Hypothalamus (tissue), 51 donors: ENCODE measurements at places on chromosomes 3 and 15.

DNA sequence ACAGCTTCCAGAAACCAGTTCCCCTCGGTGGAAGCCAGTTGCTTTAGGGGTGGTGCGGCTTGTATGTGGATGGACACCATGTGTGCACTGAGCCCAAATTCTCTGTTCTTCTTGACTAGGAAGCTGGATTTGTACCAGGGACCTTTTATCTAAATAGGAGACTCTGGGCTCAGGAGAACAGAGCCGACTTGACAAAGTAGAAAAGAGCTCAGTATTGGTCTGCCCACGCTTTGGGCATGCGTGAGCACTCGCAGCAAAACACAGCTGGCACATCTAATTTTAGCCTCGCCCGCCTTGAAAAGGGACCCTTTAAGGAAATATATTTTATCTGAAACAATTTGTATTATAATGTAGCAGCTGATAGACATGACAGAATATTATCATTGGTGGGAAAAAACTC lies 1.1 kb upstream of the RBMS3 start:
- DNase-seq, result no peak

GRCh38 chr15:101498717-101499480 lies 9.4 kb upstream of the PCSK6 start:
- DNase-seq, result no peak

GRCh38 chr15:98738689-98739401 lies 90.5 kb downstream of the IGF1R start:
- DNase-seq, result no peak

DNA sequence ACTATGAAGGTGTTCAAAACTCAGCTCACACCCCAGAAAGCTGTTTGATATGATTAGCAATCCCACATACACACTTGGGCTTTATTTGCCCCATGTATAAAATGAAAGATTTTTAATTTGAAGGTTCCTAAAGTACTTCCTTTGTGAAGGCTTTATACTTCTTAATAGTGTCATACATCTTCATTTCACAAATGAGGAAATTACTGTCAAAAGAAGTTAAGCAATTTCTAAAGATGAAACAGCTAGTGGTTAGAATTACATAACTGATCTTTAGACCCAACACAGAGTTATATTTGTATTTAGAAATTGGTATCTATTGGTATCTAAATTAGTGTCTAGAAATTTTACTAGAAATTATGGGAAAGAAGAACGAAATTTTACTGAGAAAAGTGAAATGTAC lies 7.1 kb downstream of the CD200R1 start:
- DNase-seq, result no peak

DNA sequence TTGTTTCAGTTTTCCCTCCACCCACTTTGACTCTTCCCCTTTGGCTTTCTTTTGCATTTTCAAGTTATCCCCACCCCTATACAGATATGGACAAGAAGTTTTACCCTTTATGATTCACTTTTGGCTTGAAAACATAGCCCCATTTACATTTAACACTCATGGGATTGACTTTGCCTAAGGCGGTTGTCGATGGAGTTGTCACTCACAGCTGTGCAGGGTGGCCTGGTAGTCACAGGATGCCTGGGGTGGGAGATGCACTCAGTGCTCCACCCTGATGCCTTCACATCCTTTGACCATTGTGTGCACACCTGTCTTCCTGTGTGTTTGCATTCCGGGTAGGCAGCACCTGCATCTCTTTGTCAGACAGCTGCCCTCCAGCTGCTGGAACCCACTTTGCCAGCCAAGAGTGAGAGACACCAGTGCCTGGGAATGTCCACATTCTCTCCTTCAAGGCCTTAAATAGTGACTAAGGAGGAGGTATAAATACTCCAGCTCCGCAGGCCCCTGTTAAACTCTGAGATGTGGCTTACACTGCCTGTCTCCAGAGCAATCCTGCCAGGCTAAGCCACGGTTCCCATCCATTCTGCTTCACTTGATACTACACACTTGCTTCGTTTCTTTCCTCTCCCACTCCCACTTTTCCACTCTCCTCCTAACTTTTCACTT lies 191.5 kb upstream of the SLC24A5 start:
- DNase-seq, result no peak

DNA sequence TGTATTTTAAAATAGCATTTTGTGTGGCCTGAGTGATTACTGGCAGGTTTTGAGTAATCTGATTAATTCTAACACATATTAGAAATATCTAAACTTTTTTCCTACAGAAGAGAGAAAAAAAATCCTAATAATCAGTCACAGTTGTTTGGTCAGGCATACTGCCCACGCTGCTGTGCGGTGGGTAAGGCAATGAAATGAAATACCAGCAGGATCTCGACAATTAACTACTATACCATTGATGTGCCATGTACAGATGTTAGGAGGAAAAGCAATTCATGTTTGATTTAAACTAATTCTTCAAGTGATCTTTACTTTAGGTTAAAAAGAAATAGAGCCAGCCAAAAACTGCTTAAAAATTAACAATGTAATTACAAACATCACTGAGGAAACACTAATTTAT lies 5.2 kb downstream of the GRAMD2A start:
- DNase-seq, result no peak

- no peak for DNase-seq
Observed at GRCh38 chr15:48381861-48382260, 50.6 kb downstream of the DUT start.

GRCh38 chr15:75090388-75090734 lies 67.0 kb downstream of the PPCDC start:
- DNase-seq, result no peak

DNA sequence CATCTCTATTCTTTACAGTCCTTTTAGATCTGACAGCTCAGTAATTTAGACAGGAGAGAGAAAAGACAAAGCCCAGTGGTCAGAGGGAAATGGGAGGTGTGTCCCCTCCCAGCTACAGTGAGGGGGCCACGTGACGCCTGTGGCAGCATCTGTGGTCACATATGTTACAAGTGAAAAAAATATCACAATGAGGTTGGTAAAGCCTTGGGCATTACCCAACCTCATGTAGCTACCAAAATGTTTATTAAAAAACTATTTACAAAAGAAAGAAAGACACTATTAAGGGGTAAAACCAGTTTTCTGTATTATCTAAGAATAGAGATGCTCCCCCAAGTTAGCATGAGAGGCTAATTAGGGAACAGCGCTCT lies 42.9 kb upstream of the PLCL2 start:
- peak; percentile 9 for DNase-seq

GRCh38 chr15:61393949-61394348 lies 164.8 kb upstream of the RORA start:
- no peak for DNase-seq

- no peak for DNase-seq
Observed at GRCh38 chr15:101505610-101506337, 16.3 kb upstream of the PCSK6 start.

DNA sequence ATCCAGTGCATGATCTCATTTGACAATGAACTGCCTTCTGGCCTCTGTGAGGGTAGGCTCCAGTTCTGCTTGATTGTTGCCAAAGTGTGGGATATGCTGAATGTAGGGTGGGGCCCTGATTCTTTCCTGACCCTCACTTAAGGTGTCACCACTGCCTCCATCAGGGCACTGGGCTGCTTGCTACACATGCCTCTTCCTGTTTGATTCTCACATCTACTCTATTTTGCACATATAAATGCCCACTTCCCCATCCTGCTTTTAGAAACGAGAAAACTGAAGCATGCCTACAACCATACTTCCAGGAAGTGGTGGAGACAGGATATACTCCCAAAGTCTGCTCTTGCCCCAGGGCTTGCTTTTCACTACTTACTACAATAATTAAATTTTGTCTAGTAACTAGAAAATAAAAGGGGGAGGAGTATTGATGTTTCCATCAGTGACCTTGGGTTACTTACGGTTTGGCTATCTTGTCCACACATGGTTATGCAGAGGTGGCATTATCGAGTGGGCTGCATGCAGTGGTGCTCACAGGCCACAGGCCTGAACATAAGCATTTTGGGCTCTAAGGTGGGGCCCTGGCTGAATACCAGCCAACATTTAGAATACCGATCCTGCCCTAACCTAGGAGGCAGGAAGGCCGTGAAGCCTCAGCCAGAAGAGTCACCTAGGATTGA lies 6.7 kb downstream of the ZDHHC3 start:
- DNase-seq, result no peak

DNA sequence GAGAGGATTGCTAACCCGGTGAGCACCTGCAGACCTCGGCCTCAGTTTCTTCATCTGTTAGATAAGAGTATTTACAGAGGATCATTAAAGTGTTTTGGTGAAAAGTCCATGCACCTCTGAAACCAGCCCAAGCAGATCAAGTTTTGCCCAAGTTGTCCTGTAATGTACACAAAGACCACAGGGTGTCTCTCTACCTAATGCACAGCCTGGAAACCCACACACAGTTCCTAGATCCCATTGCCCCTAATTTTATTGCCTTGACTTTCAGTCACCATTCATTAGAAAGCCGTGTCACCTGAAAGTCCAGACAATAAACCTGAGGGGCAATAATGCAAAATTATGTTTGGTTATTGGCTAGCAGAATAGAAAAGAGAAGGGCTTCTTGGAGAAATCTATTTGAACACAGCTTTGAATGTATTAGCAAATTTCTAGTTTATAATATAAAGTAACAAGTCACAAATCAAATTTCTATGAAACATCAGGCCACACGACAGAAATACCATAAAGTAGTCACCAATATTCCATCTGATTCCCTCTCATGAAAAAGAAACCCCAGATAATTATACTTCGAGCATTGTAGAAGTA lies 161.3 kb upstream of the SLC2A2 start:
- DNase-seq, result peak; percentile 16

- no peak for DNase-seq
Observed at GRCh38 chr3:45062697-45063070, 36.6 kb downstream of the CLEC3B start.

GRCh38 chr3:188282871-188283270 lies 128.9 kb downstream of the LPP start:
- no peak for DNase-seq

DNA sequence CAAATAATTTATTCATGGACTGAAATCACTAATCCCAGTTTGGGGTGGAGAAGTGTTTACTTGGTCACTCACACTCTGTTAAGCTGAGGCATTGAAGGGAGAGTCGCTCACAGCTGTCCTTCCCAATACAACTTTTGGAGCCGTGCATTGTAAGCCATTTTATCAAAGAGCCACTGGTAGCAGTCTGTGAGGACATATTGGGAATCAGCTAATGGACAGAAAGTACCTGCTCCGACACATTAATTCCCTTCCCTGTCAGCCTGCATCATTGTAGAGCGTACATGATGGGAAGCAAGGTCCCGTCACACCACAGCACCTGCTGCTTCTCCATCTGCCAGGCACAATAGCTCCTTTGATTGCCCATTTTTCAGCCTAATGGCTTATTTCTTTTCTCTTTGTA lies 643.2 kb downstream of the SQOR start:
- no peak for DNase-seq

- DNase-seq, result no peak
Observed at GRCh38 chr3:158522221-158523136, 48.5 kb upstream of the MLF1 start.

DNA sequence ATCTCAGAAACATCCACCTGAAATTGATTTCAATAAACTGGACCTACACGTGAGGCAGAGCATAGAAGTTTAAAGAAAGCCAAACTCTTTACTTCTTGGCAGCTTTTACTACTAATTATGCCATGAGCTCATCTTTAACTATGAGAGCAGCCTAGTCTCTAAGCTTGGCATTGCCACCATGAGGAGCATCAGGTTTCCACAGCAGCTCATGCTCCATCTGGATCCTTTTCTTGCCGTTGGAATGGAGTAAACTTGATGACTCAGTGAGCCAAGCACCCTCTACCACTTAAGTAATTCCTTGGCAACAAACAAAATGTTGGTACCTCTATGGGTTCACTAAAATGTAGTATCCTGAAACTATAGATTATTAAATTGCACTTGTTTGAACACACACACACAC lies 583.2 kb downstream of the EPHA3 start:
- no peak for DNase-seq

- DNase-seq, result no peak
Observed at GRCh38 chr3:181610083-181610972, 101.4 kb upstream of the SOX2 start.

- no peak for DNase-seq
Observed at GRCh38 chr3:191412759-191413158, 48.2 kb upstream of the PYDC2 start.

GRCh38 chr3:15405448-15406050 lies 21.8 kb downstream of the METTL6 start:
- no peak for DNase-seq

- DNase-seq, result no peak
Observed at GRCh38 chr3:40597441-40597840, 72.7 kb downstream of the ZNF621 start.

- DNase-seq, result no peak
Observed at GRCh38 chr3:131728898-131729642, 226.3 kb upstream of the MRPL3 start.

DNA sequence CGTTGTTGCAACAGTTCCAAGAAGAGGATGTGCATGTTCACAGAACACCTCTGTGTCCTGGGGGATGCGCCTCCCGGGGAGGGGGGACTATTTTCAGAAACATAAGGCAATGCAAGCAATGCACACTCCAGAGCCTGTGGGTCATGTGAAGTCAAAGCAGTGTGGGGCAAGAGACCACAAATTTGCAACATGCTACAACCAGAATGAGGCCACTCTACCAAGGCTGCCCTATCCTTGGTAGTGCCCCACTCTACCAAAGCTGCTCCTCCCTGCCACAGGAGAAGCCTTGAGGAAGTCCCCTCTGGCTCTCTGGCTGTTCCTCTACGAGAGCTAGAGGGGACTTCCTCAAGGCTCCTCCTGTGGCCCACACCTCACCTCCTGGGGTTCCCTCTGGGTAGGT lies 8.4 kb upstream of the NR2C2 start:
- no peak for DNase-seq

- no peak for DNase-seq
Observed at GRCh38 chr3:98557324-98558010, 25.7 kb downstream of the GPR15 start.

DNA sequence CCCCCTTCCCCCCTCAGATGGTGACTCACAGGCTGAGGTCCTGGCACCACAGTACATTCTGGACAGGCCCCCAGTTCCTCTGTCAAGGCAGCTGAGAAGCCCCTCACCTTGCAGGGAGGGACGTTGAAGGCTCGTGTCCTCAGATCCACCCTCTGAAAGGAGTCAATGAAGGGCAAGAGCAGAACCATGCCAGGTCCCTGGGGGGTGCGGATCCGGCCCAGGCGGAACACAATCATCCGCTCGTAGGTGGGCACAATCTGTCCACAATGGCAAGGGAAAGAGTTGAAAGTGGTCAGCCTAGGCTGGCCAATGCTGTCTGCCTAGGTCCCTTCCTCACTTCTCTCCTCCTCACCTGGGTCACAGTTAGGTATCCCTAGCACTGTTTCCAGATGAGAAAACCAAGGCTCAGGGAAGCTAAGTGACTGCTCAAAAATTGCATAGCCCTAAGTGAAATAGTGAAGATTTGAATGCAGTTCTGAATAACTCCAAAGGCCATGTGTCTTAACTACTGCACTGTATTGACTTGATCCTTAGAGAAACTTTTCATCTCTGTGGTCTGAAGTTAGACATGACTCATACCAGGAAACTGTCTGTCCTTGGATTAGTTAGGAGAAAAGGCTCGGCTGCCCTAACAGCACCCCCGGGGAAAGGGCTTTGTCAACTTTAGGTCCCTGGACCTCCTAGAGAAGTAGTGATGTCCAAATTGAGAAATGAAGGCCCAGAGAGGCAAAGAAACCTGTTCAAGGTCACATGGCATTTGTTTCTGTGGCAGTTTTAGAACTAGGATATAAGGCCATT lies 2.9 kb downstream of the STOML1 start:
- DNase-seq, result no peak

- DNase-seq, result no peak
Observed at GRCh38 chr3:138220788-138221187, 33.7 kb downstream of the ARMC8 start.
